HuH-7.5 (cell line): ENCODE measurements at places on chromosomes 16 and 17.

GRCh38 chr17:76735006-76735405 lies 2.1 kb downstream of the SRSF2 start:
- DNase-seq = no peak

GRCh38 chr17:17819561-17819995 lies 17.2 kb downstream of the SREBF1 start:
- DNase-seq = peak; percentile 89

DNA sequence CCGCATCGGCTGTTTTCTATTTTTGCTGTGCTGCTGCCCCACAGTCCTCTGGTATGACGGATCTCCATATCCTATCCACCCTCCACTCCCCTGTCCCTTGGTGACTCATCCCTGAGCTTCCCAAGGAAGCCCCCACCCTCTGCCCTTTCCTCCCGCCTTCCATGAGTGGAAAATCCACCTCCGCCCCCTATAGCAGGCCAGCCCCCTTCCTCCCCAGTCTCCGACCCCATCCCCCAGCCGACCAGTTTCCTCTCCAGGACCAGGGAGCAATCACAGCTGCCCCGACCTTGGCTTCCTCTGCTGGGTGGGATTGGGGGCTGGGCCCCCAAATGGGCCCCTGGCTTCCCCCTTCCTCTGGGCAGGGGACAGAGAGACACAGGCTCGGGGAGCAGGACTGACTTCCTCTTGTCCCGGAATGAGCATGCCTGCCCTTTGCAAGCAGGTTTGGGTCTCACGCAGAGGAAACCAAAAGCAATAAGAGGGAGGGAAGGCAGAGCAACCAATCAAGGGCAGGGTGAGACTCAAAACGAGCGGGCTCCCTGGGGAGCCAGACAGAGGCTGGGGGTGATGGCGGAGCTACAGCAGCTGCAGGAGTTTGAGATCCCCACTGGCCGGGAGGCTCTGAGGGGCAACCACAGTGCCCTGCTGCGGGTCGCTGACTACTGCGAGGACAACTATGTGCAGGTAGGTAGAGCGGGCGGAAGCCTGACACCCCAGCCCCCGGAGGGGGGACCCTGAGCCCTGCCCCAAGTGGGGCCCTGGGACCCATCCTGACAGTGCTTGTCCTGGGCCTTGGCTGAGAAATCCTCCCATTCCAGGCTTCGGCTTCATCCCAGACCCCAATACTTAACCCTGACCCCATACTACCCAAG lies at the start of the genes ABI3 and GNGT2:
Gene ABI3, plus strand, starts transcription at position 550 of the 872 bp plus-strand sequence. Its CDS starts 18 bp downstream, at position 568.
Gene GNGT2, minus strand, starts transcription at position 417 of the 872 bp plus-strand sequence. CDS start 3,152 bp downstream, outside the sequence.
- DNase-seq = no peak

- DNase-seq = peak; percentile 68
These were observed 18.6 kb downstream of the C1QTNF1 start for GRCh38 chr17:79042421-79043190.

DNA sequence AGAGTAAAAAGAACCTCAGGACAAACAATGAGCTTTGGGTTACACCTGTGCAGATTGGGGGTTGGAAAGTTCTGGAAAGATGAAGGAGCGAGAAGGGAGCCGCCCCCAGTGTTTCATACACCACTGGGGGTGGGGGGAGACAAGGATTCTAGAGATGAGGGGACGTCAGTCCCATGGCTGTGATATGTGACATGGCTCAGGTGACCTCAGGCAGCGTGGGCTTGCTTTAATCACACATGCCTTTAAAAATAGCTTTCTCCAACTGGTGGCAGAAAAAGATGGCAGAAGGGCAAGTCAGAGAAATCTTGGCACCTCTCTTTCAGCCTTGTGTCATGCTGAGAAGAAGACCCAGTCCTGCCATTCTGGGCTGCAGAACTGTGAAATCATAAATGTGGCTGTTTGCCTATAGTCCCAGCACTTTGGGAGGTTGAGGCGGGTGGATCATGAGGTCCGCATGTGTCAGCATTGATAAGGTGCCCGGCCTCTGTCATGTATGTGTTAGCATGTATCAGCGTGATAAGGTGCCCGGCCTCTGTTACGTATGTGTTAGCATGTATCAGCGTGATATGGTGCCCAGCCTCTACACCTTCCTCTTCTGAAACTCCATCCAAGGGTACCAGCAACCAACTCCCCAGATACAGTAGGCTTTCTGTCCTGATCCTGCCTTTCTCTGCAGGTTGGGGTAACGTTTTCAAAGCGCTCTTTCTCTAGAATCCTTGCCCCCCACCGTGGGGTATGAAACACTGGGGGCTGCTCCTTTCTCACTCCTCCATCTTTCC lies 25.0 kb downstream of the WIPI1 start:
- no peak for DNase-seq

DNA sequence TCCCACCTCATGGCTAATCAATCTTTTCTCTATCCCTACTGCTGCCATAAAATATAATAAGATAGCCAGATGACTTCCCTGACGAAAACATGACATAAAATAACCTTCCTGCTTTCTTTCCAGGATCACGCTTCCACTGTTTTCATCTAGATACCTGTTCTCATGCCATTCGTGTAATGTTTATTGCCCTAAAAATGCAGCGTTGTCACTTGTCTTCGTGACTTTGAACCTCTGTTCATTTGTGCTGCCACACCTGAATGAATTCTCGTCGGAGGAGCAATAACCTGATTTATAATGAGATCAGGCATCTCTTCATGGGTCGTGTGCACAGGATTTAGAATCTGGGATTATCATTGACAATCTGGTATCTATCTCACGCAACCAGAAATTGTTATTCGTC lies 1401.9 kb downstream of the CDH11 start:
- DNase-seq = no peak

GRCh38 chr17:7258731-7259554 lies 3.3 kb downstream of the CLDN7 start:
- DNase-seq = peak; percentile 70

DNA sequence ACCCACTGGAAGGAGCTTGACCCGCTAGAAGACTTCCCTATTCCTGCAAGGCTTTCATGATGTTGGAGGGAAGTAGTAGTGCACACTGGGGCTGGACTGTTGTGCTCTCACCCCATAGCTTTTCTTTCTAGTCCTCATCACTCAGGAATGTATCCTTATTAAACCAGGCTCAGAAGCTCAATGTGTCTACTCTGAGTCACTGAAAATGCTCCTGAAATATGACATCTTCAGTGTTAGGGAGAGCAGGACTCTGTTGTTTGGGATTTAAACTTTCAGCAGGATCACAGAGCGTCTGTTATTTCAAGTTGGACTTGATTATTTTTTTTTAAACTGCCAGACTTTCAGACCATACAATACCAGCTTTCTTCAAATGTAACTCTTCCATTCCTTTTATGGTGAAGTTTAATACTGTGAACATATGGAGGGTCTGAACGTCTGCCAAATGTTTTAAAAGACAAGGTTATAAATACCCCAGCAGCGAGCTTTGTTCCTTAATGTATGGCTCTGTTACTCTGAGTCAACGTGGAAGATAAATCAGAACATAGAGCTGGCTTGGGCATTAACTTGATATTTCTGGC lies 257.5 kb downstream of the CDH11 start:
- no peak for DNase-seq

GRCh38 chr17:53749178-53749577 lies 73.5 kb upstream of the KIF2B start:
- no peak for DNase-seq

DNA sequence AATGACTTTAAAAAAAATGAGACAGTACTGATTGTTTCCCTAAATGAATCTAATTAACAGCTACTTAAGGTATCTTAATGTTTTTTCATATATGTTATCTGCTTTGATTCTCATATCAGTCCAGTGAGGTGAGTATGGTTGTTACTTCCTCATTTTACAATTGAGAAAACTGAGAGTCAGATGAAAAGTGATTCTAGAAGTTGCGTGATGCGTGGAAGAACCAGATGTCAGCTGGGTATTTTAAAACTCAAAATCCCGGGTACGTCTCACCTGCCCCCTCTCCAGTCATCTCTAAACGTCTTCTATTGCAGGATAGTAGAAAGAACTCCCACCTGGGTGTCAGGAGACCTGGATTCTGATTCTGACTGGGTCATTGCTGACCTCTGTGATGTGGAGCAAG lies 89.2 kb downstream of the MAP2K6 start:
- DNase-seq = no peak

- no peak for DNase-seq
These were observed 5.6 kb upstream of the ZFHX3 start for GRCh38 chr16:73053364-73054124.

- no peak for DNase-seq
These were observed 10.4 kb downstream of the CANT1 start for GRCh38 chr17:78999056-78999768.

- no peak for DNase-seq
These were observed 926 bp upstream of the SHCBP1 start for GRCh38 chr16:46621934-46622676.

GRCh38 chr16:8854298-8854948 lies 14.4 kb downstream of the CARHSP1 start:
- no peak for DNase-seq

DNA sequence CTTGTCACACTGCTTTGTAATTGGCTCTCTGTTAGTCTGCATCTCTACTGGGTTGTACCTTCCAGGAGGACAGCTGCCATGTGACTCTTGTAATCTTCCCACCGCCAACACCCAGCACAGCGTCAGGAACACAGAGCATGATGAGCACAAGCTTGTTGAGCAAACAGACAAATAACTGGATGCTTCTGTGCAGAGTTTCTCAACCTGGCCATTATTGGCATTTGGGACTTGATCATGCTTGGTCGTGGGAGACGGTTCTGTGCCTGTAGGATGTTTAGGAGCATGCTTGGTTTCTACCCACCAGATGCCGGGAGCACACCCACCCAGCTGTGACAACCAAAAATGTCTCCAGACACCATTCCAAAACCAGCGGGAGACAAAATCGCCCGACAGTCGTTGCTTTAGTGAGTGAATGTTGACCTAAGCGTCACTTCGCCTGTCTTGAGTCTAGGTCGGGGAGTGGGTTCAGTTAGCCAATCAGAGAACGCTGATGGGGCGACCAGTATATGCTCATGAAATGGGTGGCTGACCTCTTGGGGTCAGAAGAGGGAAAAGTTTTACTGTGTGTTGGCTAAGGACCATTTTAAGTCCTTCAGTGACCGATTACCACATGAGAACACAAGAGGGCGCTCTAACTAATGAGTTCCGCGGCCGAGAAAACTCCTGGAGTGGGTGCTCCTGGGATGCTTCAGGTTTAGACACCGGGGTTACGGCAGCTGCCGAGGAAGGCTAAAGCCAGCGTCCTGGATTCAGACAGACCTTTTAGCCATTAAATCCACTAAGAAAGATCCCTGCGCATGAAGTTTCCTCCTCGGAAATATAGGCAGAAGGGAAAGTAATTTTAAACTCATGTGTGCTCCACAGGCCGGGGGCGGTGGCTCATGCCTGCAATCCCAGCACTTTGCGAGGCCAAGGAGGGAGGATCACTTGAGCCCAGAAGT lies 57.8 kb upstream of the TEX2 start:
- DNase-seq = peak; percentile 99

DNA sequence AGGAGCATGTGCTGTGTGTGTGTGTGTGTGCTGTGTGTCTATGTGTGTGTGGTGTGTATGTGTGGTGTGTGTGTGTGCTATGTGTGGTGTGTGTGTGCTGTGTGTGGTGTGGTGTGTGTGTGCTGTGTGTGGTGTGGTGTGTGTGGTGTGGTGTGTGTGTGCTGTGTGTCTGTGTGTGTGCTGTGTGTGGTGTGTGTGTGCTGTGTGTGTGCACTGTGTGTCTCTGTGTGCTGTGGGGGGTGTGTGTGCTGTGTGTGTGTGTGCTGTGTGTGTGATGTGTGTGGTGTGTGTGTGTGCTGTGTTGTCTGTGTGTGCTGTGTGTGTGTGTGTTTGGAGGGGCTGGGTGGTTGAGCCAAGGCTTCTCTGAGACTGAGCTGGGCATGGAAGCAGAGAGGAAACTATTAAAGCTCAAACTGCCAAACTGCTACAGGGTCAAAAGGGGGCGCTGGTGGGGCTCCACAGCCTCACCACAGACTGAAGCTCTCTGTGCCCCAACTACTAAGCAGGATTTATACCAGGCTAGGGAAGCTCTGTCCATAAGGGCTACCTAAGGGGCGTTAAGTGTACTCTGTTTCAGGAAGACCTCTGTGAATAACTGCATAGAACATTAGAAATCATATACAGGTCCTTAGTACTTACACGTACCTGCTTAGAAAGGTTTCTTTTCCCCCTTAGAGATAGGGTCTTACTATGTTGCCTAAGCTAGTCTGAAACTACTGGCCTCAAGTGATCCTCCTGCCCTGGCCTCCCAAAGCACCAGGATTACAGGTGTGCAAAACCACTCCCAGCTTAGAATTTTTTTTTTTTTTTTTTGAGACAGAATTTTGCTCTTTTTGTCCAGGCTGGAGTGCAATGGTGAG lies 27.8 kb upstream of the GHDC start:
- peak; percentile 58 for DNase-seq

- DNase-seq = no peak
These were observed 6.3 kb upstream of the ZCCHC14 start for GRCh38 chr16:87499189-87499486.

DNA sequence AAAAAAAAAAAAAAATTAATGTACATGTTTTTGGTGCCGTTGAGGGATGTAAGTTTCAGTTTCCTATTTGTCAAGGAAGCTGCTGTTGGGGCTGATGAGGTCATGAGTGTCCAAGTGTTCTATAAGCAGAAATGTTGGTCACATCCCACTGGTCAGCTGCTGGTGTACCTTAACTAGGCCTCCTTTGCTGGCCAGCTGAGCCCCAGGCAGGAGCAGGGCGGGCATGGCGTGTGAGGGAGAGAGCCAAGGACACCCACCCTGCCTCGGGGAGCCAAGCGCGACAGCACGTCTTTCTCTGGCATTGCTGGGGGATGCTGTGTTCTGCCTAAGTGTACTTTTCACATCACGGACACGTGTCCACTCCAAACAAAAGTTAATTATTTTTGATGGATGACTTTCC lies 108.1 kb upstream of the CDC42EP4 start:
- no peak for DNase-seq

DNA sequence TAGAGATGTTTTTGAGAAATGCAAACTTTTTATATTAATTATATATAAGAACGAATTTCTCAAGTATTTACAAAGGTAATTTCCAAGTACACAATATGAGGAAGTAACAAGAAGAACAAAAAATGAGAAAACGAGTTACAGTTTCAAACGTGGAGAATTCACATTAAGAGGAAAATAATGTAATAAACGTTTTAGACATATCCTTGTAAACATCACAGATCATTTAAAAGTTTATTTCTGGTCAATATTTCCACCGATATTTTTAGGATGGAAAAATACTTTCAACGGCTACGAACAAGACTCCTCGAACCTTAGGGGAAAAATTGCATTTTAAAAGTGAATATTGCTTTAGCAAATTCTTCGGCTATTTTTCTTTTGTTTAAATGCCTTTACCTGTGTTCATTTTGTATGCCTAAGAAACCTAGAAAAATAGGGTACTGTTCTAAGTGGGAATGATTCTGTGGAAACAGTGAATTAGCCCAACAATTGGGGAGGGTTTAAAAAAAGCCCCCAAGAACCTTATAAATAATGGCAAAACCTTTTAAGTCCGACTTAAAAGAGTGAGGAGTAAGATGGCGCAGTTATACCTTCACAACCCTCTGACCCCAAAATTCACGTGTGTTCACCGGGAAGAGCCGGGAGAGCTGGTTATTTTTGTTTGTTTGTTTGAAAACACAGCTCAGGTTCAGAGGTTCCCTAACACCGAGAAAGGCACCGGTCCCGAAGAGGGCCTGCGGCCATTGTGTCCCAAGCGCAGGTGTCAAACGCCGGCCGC lies 3.3 kb downstream of the HNF1B start:
- DNase-seq = peak; percentile 47

GRCh38 chr16:10859658-10860057 lies 17.3 kb upstream of the CIITA start:
- no peak for DNase-seq

- no peak for DNase-seq
These were observed 14.2 kb downstream of the KIF1C start for GRCh38 chr17:5011928-5012327.
